ELR (cell line): ENCODE measurements at places on chromosomes 7 and 10.

- DNase-seq = no peak
Measured at GRCh38 chr10:46328853-46329689, 42.3 kb downstream of the ANTXRL start.

DNA sequence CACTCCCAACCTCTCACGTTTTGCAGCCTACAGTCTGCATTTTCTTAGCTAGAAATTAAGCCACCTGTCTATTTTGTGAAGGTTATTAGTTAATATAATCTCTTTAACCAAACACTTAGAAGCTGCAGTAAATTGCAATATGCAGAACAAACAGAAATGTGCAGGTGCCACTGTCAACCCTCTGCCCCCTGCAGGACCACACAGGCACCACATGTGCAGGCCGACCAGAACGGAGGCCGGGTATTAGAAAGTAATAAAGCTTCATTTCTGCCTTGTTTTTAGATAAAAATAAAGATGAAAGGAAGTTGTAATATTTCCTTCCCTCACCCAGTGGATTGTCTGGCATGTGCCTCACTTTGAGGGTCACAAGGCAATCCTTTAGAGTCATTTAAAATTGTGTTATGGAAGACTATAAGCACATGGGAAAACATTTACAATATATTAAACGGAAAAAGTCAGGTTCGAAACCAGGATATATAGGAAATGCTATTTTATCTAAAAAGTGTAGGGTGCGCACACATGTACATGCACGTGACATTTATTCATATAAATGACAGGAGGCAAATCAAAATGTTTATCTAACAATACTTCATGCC, 158.2 kb downstream of the ARHGAP12 start:
- peak; percentile 38 for DNase-seq

DNA sequence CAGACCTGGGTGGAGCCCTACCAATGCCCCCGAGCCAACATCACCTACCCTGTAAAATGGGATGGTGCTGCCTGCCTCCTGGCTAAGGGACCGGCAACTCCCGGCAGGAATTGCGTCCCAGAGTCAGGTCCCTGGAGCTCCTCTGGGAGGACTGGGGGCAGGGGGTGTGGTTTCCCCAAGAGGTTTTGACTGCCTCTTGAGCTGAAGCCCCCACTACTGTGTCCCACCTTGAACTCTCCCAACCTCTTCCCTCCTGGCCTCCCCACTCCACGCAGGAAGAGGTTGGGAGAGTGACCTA, 1.3 kb downstream of the SH2B2 start:
- no peak for DNase-seq

- DNase-seq = peak; percentile 81
Measured at GRCh38 chr10:77909749-77910375, 16.7 kb downstream of the DLG5 start.

- no peak for DNase-seq
Measured at GRCh38 chr7:154409703-154410311, 357.6 kb downstream of the DPP6 start.
